ENCODE measurements at places on chromosomes 2 and 18.

GRCh38 chr2:172434821-172435605 is 7.6 kb downstream of the ITGA6 start:
- no peak for DNase-seq

DNA sequence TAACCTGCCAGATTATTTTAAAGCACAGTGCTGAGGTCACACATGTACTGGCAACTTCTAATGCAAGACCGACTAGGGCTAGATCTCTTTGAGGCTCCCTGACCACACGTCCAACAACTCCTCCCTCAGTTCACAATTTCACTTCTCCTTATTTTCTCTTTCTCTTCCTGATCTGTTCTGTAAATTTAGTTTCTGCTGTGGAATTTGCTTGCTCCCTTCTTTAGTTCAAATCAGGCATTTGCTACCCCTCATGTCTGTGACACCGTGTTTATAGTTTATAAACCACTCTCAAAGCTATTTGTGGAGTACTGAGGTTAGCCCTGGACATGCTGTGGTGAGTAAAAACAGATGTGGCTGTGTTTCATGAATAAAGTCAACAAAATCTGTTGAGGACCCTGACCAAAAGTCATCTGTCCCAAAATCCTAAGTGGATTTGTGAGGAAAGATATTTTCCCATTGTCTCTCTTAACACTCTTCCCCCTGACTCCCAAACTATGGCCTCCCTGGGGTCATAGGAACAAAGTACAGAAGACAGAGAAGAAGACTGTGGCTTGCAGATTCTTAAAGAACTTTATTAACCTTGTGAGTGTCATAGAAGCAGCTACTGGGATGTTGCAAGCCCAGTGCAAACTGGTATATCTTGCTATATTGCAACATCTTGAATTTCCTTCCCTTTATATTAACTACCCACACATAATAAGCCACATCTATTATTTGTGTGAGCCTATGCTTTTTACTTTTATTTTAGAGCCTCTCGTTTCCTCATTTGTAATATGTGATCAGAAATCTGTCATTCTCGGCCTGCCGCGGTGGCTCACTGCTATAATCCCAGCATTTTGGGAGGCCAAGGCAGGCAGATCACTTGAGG is 3.5 kb upstream of the NAGK start:
- no peak for DNase-seq

- DNase-seq = no peak
Measured at GRCh38 chr18:79690071-79690470, 10.5 kb downstream of the CTDP1 start.

- DNase-seq = no peak
Measured at GRCh38 chr2:241463276-241464135, 44.9 kb downstream of the STK25 start.

DNA sequence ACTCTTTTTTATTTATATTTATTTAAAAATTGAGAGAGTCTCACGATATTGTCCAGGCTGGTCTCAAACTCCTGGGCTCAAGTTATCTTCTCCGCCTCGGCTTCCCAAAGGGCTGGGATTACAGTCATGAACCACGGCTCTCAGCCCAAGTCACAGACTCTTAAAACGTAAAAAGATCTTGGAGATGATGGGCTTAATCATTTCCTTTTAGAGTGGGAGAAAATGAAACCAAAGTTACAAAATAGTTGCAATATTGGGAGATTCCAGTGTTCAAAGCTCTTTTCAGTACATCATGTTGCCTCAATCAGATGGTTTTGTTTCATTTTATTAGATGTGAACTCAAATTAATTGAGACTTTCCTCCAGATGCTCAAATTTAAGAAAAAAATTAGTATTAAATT is 151.4 kb upstream of the XPO1 start:
- DNase-seq = no peak

GRCh38 chr2:69018678-69019095 is 5.7 kb downstream of the ANTXR1 start:
- DNase-seq = no peak

DNA sequence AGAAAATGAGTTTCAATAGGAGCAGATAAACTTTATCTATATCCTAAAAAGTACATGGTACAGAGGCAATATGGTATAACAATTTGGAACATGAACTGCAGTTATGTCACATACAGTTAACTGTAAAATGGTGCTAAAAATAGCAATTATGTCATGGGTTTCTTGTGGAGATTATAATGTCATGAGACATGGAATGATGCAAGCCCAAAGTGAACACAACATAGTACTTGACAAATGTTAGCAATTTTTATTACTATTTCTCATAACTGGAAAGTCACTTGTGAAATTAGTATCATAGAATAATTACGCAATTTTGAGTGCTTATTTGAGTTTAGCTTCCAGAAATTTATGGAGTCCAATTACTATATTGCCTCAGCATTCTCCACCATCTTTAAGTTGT is 1263.4 kb downstream of the DSC3 start:
- DNase-seq = no peak

DNA sequence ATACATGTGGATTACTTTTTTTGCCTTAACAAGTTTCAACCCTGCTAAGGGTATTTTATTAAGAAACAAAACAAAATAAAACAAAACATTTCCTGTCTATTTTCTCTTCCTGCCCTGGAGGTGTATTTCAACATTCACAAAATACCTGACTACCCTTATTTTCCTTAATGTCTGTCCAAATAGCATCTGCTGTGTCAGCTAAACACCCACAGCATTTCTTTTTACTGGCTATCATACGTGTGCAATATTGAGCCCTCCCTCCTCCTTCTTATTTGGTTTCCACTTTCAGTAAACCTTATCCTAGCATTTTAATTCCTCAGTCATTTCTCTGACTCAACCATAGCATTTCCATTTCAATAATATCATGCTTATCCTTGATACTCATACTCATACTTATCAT is 1420.0 kb upstream of the ZEB2 start:
- no peak for DNase-seq

DNA sequence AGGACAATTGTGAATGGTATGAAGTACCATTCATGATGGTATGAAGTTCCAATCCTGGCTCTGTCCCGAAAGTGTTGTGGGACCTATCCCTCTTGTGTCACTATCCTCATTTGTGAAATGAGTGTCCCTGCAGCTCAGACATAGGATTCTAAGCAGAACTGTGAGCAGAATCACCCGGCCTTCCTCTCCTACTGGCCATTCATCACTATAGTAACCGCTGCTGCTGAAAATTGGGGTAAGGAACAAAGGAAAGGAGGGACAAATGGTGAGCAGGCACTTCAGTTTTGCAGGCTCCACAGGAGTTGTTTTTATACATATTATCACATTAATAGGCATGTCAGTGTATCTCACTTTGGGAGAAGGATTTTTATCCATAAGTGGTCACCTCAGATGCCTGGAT is 27.4 kb downstream of the SMYD1 start:
- DNase-seq = no peak

GRCh38 chr2:67922080-67922785 is 140.6 kb downstream of the C1D start:
- DNase-seq = no peak
